ENCODE measurements at places on chromosomes 12 and 14.

DNA sequence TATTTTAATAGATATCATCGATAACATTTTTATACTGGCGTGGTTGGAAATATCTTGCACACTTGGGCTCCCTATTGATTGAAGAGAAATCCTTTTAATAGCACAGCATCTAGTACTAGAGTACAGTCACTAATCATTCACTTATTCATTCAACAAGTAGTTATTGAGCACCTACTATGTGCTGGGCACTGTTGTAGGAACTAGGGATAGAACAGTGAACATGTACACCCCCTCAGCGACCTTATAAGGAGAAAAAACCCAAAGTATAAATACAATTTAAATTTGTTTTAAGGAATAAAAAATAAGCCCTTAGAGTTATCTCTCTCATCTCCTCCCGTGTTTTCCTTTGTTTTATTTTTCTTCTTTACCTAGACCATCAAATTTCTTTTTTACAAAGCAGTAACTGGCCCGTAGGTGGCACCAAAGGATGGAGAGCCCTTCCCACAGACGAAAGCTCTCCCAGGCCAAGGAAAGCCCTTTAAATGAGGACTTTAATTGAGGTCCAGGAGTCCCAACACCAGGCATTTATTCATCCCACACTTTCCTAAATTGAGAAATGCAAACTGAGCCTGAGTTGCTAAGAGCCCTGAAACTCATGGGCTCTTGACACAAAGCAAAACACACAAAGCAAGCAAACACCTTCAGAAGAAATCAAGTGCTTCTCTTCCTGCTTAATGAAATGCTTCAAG lies 29.0 kb downstream of the PEBP1 start:
- DNase-seq: no peak

GRCh38 chr12:49415521-49415970 lies 48.3 kb downstream of the SPATS2 start:
- DNase-seq: no peak

GRCh38 chr12:102498471-102498870 lies 18.1 kb upstream of the IGF1 start:
- DNase-seq: no peak

DNA sequence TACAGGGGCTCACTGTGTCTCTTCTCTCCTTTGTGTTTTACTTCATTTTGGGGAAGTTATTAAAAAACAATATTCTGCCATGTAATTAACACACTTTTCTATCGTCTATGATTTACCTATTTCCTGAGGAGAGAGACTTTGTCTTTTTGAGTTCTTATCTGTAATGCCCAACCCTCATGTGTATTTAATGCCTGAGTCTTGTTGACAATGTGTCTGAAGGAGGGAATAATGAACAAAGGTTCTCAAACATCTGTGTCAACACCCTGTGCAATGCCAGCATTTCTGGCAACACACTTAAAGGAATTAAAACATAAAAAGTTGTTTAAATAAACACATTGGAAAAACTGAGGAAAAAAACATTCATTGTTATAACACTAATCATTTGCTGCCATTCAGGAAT lies 147.1 kb downstream of the SLC15A5 start:
- no peak for DNase-seq

DNA sequence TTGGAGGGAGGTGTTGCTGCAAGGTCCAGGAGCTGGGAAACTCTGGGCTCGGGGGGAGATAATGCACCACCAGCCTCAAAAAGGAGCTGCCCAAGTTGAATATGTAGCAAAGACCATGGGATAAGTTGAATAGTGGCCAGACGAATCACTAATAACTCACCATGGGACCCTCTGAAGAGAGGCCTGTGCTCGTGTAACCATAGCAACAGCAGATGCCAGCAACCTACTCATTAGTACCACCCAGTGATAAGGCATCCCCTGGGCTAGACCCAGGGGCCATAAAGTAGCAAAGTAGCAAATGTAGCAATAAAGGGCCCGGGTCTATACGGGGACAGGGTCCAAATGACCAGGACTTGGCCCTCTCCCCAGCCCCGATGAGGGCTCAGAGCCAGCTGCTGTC lies 328.0 kb downstream of the DPF3 start:
- DNase-seq: no peak

DNA sequence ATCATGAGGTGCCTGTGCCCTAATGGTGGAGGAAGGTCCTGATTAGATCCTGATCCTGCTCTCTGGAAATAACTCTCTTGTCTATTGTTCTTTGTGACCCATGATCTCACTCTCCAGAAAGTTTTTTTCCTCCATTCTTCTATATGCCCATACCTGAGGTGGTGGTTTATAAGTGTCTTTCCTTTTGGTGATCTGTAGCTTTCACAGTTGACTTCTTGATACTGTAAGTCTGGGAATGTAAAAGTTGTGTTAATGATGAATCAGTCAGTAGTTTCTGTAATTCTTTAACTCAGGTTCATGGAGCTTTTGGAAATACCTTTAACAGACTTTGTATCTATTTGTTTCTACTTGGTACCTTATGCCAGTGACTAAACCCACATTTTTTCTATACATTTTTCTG lies 444.0 kb upstream of the FLRT2 start:
- DNase-seq: no peak

- DNase-seq: no peak
These were observed 31.8 kb upstream of the MIS18BP1 start for GRCh38 chr14:45284802-45285201.

GRCh38 chr12:86721713-86722397 lies 465.7 kb upstream of the MGAT4C start:
- no peak for DNase-seq

GRCh38 chr14:55946231-55946630 lies 172.0 kb upstream of the PELI2 start:
- DNase-seq: no peak

DNA sequence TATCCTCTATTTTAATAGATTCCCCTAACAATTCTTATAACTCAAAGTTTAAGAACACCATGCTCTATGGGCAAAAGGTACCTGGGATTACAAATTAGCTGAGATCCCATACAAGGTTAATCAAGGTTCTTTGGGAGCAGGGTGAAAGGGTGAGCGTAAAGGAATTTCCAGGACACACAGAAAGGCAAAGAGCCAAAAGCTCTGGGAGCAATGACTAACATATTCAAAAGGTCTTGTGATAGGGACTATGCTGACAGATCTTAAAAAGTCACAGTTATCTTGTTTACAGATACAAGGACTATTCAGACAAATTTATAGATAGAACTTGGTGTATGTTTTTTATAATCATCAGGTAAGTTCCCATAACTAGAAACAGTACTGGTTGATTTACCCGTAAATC lies 19.5 kb upstream of the PPFIBP1 start:
- no peak for DNase-seq

DNA sequence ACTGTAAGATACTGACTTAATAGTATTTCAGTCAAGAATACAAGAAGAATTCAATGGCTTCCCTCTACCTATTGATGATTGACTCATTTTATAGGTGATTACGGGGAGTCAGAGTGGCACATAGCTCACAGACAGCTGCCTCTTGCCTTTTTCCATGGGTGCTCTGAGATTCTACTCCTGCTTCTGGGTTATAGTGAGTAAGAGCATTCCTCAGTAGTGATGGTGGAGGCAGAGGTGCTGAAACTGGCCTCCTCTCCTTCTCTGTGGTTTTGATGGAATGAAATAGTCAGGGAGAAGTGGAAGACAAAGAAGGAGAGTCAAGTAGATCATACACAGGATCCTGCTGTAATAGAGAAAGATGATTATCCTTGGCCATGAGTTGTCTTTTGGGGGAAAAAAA lies 438.2 kb upstream of the FAR2 start:
- DNase-seq: no peak

GRCh38 chr12:30843211-30843610 lies 83.3 kb upstream of the TSPAN11 start:
- DNase-seq: no peak

DNA sequence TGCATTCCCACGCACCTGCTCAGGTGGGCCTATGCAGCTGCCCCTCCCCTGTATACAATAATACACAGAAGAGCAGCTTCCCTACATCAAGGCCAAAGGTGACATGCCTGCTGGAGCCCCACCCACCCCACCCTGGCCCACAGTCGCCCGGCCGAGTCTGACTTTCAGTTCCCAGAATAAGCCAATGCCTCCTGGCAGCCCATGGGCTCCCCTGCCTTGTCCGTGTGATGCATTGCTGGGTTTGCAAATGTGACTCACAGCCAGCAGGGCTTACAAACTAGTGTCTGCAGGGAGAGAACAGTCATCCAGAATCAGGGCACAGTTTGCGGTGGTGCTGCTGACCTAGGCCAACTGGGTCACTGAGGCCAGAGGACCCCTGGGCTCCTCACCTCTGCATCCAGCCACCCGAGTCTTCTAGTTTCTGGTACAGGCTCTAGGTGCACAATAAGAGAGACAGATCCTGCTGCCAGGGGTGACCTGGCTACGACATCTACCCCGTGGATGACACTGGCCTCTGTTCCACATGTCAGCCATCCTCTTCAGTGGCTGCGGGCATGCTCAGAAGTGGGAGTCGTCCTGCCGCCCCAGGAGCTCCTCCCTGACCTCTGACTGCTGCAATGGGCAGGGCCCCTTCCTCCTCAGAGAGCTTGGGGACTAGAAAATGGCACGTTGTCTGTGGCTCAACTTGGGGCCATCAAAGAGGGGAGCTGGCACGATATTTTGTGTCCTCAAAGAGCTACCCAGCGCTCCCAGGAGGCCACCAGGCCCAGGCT lies 84.5 kb downstream of the CHGA start:
- no peak for DNase-seq

DNA sequence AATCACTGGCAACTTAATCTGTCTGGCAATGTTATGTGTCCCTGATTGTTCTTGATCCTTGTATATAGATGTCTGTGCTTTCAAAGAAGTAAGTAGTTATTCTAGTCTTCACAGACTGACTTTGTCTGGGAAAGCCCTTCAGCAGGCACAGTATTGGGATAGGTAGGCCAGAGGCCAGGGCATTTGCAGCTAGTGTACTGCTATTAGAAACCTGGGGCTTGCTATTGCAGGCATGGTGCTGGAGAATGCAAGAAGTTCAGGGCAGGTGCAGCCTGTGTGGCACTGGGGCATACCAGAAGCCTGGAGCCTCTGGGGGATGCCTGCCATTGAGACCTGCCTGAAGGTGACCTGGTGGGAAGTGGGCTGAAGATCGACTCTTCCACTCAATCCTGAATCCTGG lies 96.3 kb downstream of the TMTC3 start:
- DNase-seq: no peak

- DNase-seq: no peak
These were observed 78.5 kb downstream of the VCPKMT start for GRCh38 chr14:50037852-50038251.

GRCh38 chr12:99704036-99704435 lies 56.5 kb downstream of the GARIN6 start:
- no peak for DNase-seq

- DNase-seq: no peak
These were observed 122.8 kb upstream of the PDE3A start for GRCh38 chr12:20245491-20245890.

DNA sequence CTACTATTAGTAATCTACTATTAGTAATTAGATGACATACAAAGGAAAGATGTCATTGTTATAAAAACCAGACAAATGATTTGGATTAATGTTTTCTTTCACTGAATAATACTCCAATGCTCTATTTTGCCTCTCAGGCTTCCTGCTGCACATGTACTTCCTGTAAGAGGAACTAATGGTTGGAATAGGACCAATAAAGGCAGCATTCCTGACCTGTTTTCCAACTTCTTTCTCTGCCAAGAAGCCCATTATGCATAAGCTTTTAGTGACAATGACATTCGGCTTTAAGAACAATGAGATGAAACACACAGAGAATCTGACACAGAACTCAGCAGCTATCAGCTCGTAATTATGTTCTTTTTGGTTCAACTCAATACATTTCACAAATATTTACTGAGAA lies 5.2 kb upstream of the C12orf56 start:
- DNase-seq: no peak

- no peak for DNase-seq
These were observed 13.3 kb downstream of the C12orf75 start for GRCh38 chr12:105343836-105344235.

- DNase-seq: no peak
These were observed 11.3 kb downstream of the VASH1 start for GRCh38 chr14:76772300-76773187.

GRCh38 chr14:93207468-93208308 lies 632 bp downstream of the UBR7 start:
- DNase-seq: no peak

GRCh38 chr12:28857369-28857768 lies 291.7 kb upstream of the FAR2 start:
- no peak for DNase-seq

DNA sequence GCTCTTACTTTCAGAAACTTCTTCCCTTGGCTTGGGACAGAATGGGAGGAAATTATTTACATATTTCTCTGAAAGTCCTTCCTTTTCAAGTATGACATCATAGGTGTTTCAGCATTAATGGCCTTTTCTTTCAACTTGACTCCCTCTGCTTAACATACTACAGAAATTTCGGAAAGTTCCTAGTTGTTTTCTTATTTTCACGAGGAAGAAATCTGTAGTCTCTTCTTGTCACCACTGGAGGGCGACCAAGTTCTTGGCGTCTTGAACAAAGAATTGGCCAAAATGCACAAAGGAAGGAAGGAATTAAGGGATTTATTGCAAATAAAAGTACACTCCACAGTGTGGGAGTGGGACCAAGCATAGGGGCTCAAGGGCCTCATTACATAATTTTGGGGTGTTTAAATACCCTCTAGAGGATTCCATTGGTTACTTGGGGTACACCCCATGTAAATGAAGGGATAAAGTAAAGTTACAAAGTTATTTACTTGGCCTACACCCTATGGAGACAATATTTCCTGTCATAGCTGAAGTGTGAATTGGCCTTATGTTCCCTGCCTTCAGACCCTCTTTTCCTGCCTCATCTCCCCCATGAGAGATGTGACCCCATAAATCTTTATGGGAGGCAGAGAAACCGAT lies 70.4 kb downstream of the RPL10L start:
- DNase-seq: no peak

DNA sequence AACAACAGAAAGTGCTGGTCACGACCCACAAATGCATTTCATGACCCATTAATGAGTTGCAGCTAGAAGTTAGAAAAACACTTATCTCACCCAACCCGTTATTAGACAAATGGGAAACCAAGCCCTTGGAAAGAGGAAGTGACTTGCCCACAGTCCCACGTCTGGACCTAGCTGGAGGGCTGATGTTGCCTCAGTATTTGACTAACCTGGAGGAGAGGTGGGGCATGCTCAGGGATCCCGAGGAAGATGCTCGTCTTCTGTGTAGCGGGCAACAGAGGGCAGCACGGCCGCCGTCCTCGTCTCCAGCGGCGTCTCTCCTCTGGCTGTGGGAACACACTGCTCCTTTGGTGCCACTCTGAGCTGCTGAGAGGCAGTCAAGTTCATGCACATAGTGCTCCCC lies 12.7 kb downstream of the CCND2 start:
- no peak for DNase-seq

- DNase-seq: no peak
These were observed 180.2 kb downstream of the CACNA1C start for GRCh38 chr12:2233034-2233433.

- DNase-seq: no peak
These were observed 86.5 kb upstream of the CEP83 start for GRCh38 chr12:94545935-94546771.

DNA sequence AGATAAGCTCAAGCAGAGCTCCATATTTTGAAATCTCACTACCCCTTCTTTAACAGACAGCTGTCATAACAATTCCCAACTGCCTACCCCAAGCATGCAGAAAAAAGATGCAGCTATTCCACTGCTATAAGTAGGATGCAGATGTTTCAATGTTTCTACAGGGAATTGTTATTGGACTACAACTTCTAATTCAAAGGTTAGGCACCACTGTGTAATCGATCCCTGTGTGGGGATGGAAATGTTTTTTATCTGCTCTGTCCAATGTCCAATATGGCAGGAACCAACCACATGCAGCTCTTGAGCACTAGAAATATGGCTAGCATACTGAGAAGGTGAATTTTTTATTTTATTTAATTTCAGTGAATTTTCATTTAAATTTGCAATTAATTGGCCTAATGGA lies 208.6 kb downstream of the SLC2A13 start:
- DNase-seq: no peak

Data from stimulated activated CD4-positive, alpha-beta T cell treated with anti-CD3 and anti-CD28 coated beads, Interleukin-12 subunit alpha, Interleukin-12 subunit beta, amount 100 ng/mL, for 48 hours (primary cell).